ENCODE measurements at places on chromosomes 2 and 18. TPM values are rescaled to one million over a fixed set of nuclear protein-coding genes. Genes with fewer than 3 reads are reported as not detected.

The HOXD12 gene
- not detected for total RNA-seq

The RMC1 gene
- 17.3 TPM for total RNA-seq

The NT5C1B gene
- total RNA-seq: not detected

The SLC14A1 gene
- 0.60 TPM for total RNA-seq

The TET3 gene
- 4.3 TPM for total RNA-seq

The UGT1A4 gene
- not detected for total RNA-seq

The ARHGAP28 gene
- 5.4 TPM for total RNA-seq

DNA sequence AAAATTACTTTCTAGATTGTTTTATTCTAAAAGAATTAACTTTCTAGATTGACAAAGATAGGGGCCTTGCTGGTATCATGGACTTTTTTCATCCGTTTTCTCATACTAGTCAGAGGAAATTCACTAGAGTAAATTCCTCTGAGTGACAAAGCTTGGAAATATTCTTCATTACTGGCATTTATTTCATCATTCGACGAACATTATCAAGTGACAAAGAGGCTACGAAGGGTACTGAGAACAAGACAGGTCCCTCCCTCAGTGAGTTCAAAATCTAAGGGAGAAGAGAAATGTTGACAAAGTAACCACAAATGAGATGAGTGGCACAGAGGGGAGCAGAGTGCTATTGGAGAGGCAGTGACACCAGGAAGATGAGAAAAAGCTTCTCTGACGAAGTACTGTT, 4.3 kb downstream of the EPG5 start:
- no peaks in the 10 kb centered on the region for H3K27me3 ChIP-seq
- no peak overlapping the region for H3K4me3 ChIP-seq
- no peaks in the 10 kb centered on the region for H3K36me3 ChIP-seq
- H3K27ac ChIP-seq: no peak overlapping the region
- no peak for DNase-seq
- H3K4me1 ChIP-seq: peaks cover 58% of the 10 kb centered on the region

DNA sequence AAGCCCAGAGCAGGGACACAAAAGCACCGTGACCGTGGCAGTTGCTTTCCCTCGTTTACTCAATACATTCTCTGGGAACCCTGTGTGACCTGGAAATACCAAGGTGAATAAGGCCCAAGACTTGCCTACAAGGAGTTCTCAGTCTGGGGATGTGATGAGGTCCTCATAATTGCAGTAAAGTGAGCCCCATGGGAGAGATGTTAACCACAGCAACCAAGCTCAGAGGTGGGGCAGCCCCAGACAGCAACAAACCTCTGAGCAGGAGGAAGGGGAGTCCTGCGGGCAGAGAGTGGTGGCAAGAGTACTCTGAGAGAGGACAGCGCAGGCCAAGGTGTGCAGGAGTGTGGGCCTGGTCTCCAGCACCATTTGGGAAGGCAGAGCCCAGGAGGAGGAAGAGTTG, 91.6 kb downstream of the TTC32 start:
- H3K4me1 ChIP-seq: no peaks in the 10 kb centered on the region
- no peak overlapping the region for H3K27ac ChIP-seq
- no peak for DNase-seq
- no peaks in the 10 kb centered on the region for H3K27me3 ChIP-seq
- no peak overlapping the region for H3K4me3 ChIP-seq
- no peaks in the 10 kb centered on the region for H3K36me3 ChIP-seq

GRCh38 chr2:216029416-216030129, 16.2 kb upstream of the MREG start:
- no peak for DNase-seq
- H3K27me3 ChIP-seq: no peaks in the 10 kb centered on the region
- H3K4me3 ChIP-seq: no peak overlapping the region
- H3K4me1 ChIP-seq: no peaks in the 10 kb centered on the region

DNA sequence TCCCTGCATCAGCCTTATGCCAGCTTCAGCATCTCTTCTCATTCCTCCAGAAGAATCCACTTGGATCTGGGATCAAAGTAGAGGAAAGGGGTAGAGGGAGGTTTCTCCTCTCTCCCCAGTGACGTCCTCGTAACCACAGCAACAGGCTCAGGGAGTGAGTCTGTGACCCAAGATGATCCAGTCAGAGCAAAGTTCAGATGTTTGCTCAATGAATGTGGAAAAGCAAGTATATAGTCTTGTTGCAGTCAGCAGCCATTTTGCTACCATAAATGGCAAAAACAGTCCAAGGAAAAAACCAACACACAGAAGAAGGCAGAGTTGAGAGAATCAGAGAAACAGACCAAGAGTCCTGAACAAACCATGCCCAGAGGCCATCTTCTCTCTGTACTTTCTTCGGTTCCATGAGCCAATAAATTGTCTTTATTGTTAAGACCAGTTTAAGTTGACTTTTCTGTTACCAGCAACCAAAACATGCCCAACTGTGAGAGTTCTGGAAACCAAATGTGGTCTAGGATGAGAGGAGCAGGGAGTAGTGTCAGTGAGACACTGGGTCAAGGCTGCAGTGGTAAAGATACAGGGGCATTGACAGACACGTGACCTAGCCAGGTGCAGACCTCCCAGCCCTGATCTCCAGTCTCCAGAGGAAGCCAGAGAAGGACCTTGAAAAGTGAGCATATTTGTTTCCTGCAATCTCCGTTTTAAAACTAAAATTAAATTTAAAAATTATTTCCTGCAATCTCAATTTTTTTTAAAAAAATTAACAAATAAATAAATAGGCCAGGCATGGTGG, 3.2 kb upstream of the CXCR1 start:
- DNase-seq: no peak
- no peak overlapping the region for H3K27ac ChIP-seq
- no peaks in the 10 kb centered on the region for H3K36me3 ChIP-seq
- H3K27me3 ChIP-seq: no peaks in the 10 kb centered on the region
- H3K4me1 ChIP-seq: peaks cover 5% of the 10 kb centered on the region

DNA sequence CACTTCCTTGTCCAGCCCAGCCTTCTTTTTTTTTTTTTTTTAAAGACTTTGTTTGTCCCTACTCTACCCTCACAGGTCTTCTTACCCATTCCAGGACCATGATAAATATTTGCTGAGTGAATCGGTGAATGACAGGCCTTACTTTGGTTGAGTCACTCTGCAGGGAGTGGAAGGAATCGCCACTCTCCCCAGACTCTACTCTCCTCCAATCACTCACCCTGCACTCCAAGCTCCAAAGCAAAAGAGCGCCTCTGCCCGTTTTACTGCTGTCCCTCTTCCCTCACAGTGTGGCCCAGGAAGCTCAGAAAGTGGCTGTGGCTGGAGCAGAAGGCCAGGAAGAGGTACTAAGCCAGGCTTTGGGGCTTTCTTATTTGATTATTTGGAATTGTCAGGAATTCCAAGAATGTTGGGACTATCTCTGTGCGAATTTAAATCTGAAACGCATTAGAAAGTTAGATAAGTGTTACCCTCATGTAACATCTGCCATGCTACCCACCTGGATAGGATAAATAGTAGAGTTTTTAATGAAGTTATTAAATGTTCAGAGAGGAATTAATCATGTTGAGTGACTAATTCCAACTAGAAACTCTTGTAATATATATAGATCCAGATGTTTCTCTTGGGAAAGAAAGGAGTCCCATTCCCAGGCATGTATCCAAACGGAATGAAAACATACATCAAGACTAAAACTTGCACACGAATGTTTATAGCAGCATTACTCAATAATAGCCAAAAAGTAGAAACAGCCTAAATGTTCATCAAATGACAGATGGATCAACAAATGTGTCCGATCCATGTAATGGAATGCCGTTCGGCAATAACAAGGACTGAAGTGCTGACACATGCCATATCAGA, 43.0 kb upstream of the CHMP1B start:
- H3K4me1 ChIP-seq: no peaks in the 10 kb centered on the region
- H3K4me3 ChIP-seq: no peak overlapping the region
- H3K27me3 ChIP-seq: no peaks in the 10 kb centered on the region
- no peaks in the 10 kb centered on the region for H3K36me3 ChIP-seq
- DNase-seq: no peak

GRCh38 chr2:28717339-28717758, 34.3 kb upstream of the PPP1CB start:
- H3K4me3 ChIP-seq: no peak overlapping the region
- DNase-seq: peak; percentile 62
- no peaks in the 10 kb centered on the region for H3K27me3 ChIP-seq
- peak overlapping the region; percentile 89 for H3K27ac ChIP-seq

GRCh38 chr2:47321411-47322031, 81.4 kb upstream of the MSH2 start:
- H3K36me3 ChIP-seq: no peaks in the 10 kb centered on the region
- H3K27me3 ChIP-seq: no peaks in the 10 kb centered on the region
- H3K27ac ChIP-seq: peak overlapping the region; percentile 81
- H3K4me1 ChIP-seq: peaks cover 46% of the 10 kb centered on the region
- DNase-seq: no peak
- H3K4me3 ChIP-seq: no peak overlapping the region

GRCh38 chr2:58633613-58634365, 392.7 kb upstream of the FANCL start:
- no peak for DNase-seq
- H3K36me3 ChIP-seq: no peaks in the 10 kb centered on the region
- no peak overlapping the region for H3K27ac ChIP-seq
- H3K4me1 ChIP-seq: no peaks in the 10 kb centered on the region
- no peaks in the 10 kb centered on the region for H3K27me3 ChIP-seq

- H3K4me3 ChIP-seq: no peak overlapping the region
- H3K36me3 ChIP-seq: no peaks in the 10 kb centered on the region
- no peak overlapping the region for H3K27ac ChIP-seq
- H3K4me1 ChIP-seq: peaks cover 7% of the 10 kb centered on the region
- DNase-seq: no peak
- H3K27me3 ChIP-seq: no peaks in the 10 kb centered on the region
These were observed 47.5 kb downstream of the TRIB2 start for GRCh38 chr2:12764075-12764730.

GRCh38 chr18:36693931-36694620, 134.7 kb downstream of the TPGS2 start:
- no peaks in the 10 kb centered on the region for H3K27me3 ChIP-seq
- H3K27ac ChIP-seq: peak overlapping the region; percentile 70
- no peaks in the 10 kb centered on the region for H3K36me3 ChIP-seq
- DNase-seq: no peak

DNA sequence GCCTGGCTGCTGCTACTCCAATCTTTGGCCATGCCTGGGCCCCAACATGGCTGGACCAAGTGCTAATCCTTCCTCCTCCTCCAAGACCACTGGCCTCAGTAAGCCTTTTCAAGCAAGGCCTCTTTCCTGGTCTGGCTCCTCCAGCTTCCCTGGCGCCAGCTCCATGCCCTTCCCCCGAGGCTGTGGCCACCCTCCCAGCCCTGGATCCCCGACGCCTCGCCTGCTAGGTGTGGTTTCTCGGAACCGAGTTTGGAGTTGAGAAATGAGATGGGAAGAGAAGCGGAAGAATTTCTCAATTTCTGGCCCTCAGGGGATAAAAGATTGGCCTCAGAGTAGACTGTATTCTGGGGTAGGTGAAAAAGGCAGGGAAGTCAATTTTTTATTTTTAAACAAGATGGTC, 46.4 kb downstream of the ADCY3 start:
- peak overlapping the region; percentile 89 for H3K27ac ChIP-seq
- H3K4me1 ChIP-seq: peaks cover 8% of the 10 kb centered on the region
- H3K27me3 ChIP-seq: no peaks in the 10 kb centered on the region
- peaks cover 35% of the 10 kb centered on the region for H3K36me3 ChIP-seq
- H3K4me3 ChIP-seq: no peak overlapping the region

DNA sequence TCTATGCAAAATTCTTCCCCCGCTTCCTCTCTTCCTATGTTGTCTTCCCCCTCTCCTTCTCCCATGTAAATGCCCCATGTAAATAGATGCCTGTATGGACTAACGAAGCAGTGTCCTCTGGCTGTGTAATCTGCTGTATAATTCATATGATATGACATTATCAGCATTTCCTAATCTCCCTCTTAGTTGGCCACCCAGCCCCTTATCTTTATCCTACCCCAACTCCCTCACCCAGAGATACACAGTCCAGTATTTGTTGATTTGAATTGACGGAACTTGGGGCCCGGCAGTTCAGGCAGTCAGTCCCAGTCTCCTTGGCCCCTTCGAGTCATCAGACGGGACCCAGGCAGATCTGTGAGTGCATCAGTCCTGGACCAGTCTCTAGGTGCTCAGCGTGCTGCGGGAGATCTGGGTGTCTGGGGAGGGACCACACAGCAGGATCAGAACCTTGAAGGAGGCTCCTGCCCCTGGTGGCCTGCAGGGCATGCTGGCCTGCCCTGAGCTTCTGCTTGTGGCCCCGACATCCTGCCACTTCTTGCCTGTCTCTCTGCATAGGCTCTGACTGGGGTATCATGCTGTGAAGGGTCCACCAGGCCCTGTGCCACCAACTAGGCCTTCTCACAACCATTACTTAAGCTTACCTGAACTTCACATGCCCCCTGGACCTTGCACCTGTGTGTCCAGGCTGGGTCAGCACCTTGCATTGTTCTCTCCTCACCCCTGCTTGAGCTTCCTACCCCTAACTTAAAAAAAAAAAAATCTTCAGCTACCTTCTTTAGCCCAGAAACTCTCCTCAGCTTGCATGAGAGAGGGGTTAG, 88.1 kb upstream of the ATL2 start:
- no peaks in the 10 kb centered on the region for H3K27me3 ChIP-seq
- no peak overlapping the region for H3K27ac ChIP-seq
- H3K4me1 ChIP-seq: no peaks in the 10 kb centered on the region
- no peak overlapping the region for H3K4me3 ChIP-seq
- no peaks in the 10 kb centered on the region for H3K36me3 ChIP-seq
- no peak for DNase-seq

GRCh38 chr2:218041302-218042168, 27.5 kb upstream of the RUFY4 start:
- DNase-seq: no peak
- H3K27me3 ChIP-seq: no peaks in the 10 kb centered on the region
- no peaks in the 10 kb centered on the region for H3K36me3 ChIP-seq
- H3K4me1 ChIP-seq: no peaks in the 10 kb centered on the region
- no peak overlapping the region for H3K4me3 ChIP-seq

GRCh38 chr2:9003366-9003615, 193 bp downstream of the MBOAT2 start:
- no peaks in the 10 kb centered on the region for H3K4me1 ChIP-seq
- H3K27me3 ChIP-seq: no peaks in the 10 kb centered on the region
- DNase-seq: no peak

- no peaks in the 10 kb centered on the region for H3K4me1 ChIP-seq
- no peaks in the 10 kb centered on the region for H3K36me3 ChIP-seq
- no peaks in the 10 kb centered on the region for H3K27me3 ChIP-seq
- no peak overlapping the region for H3K27ac ChIP-seq
These were observed 52.3 kb upstream of the COL5A2 start for GRCh38 chr2:189231719-189232323.

DNA sequence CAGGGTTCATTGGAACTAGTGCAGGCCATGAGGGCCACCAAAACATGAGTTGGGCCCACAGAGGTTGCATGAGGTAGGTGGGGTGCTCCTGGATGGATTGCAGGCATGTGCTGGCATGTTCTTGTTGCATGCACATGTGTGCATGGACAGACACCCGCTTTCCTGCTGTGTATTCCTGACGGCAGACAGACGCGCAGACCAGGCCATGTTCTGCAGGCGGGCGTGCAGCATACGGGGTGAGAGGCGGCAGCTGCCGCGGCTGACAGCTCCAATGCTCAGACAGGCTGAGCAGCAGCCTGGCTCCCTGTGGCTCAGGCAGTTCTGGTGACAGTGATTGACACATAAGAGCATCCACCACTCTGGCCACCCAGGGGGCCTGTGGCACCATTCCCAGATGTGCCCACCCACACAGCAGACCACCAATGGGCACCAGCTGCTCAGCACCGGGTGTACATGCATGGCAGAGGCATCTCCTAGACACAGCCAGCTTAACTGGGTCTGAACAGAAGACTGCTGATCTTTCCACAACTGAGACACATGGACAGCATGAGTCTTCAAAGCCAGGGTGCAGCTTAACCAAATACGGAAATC, 21.2 kb downstream of the HS1BP3 start:
- peaks cover 37% of the 10 kb centered on the region for H3K36me3 ChIP-seq
- no peak overlapping the region for H3K27ac ChIP-seq
- H3K4me3 ChIP-seq: no peak overlapping the region
- no peak for DNase-seq
- H3K4me1 ChIP-seq: peaks cover 41% of the 10 kb centered on the region
- H3K27me3 ChIP-seq: no peaks in the 10 kb centered on the region

All from tibial nerve (tissue), 4 donors.